Stimulated activated CD8-positive, alpha-beta memory T cell treated with anti-CD3 and anti-CD28 coated beads, Interleukin-2, amount 100 ng/mL, for 1 hour (primary cell): ENCODE measurements at places on chromosomes 7 and 10.

DNA sequence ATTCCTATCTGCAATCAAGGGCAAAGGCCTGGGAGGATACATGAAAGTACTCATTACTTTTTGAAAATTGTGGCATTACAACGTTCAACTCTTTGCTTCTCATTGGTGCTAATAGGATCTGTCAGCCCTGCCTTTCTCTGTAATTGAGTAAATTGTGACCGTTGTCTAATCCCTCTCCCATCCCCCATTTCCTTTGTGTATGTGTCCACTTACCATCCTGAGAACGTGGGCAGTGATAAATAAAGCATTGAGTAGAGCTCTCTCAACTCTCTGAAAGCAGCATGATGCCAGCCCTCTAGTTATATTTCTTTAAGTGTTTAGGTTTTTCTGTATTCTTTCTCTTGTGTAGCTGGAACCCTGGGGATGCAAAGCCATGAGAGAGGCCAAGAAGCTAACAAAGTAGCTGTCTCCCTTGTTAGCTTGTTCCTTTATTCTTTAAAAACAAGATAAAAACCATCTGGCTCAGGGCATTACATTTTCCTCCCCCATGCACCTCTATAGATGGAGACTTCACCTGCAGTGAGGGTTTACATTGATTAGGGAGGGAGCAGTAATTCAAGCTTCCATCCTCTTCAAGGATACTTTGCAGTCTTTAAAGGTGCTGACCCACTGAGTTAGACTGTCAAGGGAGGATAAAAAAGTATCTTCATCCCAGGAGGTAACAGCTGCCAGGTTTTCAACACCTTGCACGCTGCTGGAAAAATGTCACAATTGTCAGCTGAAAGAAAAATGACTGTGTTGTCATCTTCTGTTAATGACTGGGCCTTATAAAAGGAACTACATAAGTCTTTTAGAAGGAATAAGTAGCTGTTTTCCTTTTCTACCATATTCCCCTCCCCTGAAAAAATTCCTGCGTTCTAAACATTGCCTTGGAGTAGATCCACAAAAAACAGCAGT, 112.3 kb downstream of the BTRC start:
- no peak for DNase-seq

DNA sequence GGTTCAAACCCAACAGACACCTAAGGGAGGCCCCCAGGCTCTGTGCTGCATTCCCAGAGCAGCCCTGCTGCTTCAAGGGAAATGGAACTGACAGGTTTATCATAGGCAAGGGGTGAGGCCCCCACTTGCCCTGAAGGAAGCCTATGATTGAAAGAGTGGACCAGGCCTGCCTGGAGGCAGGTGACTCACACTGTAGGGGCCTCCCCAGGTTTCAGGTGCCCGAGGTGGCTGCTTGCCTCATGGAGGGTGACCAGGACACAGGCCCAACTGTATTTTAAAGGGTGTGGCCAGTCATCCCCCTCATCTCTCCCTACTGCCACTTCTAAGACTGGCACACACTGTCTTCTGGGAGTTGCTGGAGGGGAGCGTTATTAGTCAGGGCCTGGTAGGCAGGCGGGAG, 85.4 kb downstream of the ATXN7L1 start:
- no peak for DNase-seq

- no peak for DNase-seq
Observed at GRCh38 chr10:36256166-36256565, 614.1 kb upstream of the FZD8 start.

DNA sequence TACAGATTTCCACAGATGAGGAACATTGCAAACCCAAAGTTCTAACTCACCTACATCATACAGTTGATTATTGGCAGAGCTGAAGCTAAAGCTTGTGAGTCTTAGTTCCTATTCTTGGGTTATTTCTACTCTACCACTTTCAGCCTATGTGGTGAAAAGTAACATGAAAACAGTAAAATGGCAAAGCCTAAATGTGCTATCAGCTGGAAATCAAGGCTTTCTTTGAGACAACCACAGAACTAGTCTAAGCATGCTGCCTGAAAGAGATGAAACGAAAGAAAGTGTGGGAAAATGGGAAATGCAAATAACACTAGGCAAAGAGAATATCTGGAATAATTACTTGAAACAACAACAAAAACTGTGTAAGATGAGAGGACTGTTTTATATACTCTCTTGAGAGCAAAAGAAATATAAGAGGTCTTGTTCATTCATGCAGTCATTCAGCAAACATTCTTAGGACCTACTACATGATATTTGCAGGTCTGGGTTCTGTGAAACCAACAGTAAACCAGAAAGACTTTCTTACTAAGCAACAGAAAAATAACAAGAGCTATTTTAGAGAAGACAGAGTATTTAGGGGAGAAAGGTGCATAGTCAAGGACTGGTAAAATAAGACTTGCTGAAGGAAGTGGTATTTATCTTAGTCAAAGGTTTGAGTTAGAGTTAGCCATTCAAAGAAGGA, 437.1 kb downstream of the HTR7 start:
- no peak for DNase-seq

DNA sequence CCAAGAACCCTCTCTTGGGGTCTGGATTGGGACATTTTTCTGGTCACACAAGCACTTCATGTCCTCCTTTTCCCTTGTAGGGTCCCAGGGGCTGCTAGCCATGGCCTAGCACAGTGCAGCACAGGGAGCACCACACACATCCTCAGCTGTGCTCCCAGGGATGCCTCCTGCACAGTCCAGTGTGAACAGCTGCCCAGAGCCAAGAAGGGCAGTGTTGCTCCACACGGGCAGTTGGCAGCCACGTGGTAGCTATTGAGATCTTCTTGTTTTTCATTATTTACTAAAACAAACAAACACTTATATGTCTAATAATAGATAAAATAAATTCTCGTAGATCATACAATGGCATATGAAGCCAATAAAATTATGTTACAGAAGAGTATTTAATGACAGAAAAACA, 13.9 kb upstream of the LANCL2 start:
- no peak for DNase-seq

DNA sequence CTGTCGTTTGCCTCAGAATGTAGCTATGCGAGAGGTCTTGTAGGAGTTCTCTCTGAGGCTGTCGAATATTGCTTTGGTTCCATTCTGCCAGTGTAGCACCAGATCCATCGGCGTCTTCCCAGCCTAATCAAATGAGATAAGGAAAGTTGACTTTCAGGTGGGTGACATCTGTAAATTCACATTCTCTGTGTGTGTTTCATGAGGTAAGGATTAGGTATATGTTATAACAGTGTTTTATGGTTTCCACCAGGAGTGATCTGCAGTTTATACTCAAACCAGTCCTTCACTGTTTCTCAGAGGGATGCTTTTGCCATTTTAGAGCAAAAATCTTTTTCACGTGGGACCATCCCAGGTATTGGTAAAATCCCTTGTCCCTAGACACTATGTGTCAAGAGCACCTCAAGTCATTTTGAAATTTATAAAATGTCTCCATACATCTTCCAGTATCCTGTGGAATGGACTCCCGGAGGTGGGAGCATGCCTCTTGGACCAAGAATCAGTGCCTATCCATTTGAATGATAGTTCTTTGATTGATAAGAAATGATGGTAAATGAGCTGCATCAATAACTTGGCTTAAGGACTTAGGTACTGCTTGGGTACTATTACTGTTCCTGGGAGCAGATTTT, 7.9 kb downstream of the ANKRD1 start:
- no peak for DNase-seq

DNA sequence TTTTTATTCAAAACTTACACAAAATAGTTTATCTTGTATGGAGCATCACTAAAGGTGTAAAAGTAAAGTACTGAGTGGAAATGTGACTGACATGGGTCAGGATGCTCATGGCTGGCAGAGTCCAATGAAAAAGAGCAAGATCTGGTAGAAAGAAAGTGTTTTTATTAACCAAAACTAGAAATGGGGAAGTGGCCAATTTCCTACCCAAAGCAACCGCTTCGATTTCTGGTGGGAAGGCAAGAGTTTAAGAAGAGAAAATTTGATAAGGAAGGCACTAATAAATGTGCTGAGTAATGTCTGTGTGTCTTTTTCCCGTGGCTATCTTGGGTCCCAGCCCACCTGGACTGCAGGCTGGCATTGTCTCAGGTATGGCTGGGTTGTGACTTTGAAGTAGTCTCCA, 277.7 kb downstream of the ANKRD7 start:
- no peak for DNase-seq

DNA sequence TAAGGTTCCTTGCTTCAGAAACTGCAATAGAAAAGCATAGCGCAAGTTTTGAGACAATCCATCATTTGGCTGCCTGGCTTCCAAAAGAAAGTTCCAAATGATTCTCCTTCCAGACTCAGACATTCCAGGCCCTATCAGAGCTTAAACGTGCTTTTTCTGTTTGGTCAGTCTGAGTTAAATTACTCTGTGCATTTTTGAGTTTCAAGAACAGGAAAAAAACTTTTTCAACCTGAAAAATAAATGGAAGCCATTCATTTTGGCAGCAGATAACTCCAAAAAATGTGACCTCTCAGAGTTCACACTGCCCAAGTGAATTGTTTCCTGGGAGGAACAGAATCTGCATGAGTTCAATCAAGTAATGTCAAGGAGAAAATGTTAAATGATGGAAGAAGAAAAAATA, 354.2 kb downstream of the CXCL12 start:
- DNase-seq: no peak

GRCh38 chr7:41244246-41244645, 458.6 kb downstream of the INHBA start:
- no peak for DNase-seq

DNA sequence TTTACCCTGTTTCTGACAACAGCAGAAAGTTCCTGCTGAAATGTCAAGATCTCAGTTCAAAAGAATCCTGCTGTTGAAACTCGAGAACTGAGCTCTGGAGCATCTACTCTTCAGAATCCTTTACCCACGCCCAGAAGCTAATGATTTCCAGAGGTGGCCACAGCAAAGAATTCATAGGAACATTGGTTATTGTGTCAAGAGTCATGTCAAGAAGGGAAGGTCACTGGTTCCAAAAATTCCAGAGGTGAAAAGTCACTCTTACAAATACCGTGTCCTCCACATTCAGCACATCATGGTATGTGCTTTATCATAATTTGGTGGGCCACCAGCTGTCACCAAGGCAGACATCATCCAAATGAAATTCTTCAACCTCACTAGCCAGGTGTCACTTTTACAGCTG, 394.4 kb upstream of the NPVF start:
- no peak for DNase-seq

- DNase-seq: no peak
Observed at GRCh38 chr7:105521027-105521716, 899 bp downstream of the PUS7 start.

DNA sequence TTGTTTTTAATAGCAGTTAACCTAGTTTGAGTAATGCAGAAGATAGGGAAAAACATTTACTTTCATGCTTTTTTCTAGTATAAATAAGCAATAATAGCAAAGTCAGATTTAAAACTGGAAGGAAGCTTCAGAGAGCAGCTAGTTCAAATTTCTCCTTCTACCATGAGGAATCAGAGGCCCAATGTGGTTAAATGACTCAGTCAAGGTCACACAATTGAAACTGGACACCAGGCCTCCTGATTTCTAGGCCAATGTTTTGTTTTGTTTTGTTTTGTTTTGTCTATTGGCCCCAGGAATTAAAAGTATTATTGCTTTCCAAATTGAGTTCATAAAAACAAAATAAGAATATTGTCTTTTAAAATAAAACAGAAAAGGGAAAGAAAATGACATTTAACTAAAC, 122.3 kb downstream of the TRIL start:
- DNase-seq: no peak

GRCh38 chr10:113052076-113052830, 102.2 kb downstream of the TCF7L2 start:
- no peak for DNase-seq

DNA sequence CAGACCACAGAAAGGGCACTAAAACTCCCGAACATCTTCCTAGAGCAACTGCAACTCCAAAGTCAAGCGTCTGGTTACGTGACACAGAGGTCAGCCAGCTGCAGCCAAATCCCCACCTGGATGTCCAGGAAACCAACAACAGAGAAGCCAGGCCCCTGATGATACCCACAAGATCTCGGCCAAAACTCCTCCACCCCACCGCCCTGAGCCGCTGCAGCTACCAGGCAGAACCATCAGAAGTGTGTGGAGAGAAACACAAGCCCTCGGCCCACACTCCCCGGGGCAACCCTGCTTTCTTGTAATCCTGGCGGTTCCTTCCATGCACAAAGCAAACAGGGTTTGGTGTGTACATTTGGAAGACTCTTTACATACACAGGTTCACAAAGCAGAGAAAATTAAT, 8.7 kb downstream of the CHST15 start:
- DNase-seq: no peak

- no peak for DNase-seq
Observed at GRCh38 chr7:36278620-36279172, 111.0 kb upstream of the ANLN start.

DNA sequence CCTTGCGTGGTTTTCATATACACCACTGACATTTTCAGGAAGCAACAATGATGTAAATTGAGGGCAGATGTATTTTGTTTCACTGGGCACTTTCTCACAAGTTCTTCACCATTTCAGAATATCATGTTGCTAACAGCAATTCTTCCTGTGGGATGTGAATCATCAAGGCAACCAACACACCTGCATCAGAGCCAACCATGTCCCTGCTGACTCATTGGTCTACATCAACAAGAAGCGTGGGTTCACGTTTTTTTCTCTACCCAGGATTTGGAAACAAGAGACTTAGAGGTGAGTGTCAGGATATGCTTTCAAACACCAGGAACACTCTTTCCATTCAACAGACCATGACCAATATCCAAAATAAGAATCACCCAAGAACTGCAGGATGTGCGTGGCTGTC, 203.9 kb downstream of the TEX36 start:
- no peak for DNase-seq

DNA sequence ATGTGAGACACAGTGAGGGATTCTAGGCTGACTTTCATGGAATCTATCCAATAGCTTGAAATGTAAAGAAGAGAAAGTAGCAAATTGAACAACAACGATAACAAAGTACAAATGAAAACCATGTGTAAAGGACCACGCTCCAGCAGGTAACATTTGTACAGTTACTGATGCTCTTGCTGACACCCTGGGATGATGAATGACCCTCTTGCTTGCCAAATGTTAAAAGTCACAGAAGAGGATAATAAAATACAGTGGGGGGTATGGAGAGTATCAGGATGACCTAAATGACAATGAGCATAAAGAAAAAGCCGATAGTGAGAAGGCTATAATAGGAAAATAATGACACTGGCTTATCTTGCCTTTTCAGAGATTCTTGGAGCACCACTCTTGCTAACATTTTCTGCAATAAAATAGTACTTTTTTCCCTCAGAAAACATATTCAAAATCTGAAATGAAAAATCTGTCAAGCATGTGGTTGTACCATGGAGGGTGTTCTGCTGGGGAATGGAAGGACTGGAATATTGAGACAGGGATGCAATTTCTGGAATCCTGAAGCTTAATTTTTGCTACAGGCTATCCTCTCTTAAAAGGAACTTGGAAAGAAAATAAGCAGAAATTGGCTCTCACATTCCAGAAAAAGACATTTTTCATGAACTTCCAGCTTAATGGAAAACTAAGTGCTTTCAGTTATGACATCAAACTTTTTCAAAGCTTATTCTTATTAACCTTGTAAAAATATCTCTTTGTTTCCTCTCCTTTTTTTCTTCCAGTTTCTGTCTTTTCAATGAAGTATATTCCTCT, 303.2 kb upstream of the GHITM start:
- no peak for DNase-seq
